ENCODE measurements at places on chromosomes 5 and 9.

GRCh38 chr9:4788703-4789102 lies 4.0 kb upstream of the RCL1 start:
- no peak for DNase-seq

DNA sequence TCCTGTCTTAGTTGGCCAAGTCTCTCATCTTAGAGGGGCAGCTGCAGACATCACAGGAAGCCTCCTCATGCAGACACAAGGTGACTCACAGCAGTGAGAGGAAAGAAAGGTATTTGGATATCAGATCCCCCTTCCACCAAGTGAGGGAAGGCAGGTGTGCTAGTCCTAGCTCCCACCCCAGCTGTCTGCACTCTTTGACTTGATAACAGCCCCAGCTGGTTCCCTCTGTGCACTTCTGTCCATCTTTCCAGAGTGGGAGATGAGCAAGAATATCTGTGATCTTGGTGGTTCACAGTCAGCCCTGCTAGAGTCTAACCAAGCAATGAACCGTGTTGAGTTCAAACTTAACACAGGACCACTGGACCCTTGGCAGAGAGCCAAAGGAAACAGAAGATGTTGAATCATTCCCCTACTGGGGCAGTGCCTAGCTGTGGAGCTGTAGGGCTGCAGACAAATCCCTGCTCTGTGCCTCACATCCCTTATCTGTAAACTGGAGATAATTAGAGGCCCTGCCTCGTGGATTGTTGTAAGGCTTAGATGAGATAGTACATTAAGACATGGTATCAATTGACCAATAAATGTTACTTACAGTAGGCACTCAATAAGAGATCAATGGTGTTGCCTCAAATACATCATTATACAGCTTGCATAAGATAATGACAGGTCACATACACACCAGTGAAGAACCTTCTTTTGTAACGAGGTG lies 39.1 kb downstream of the SH3RF2 start:
- DNase-seq, result no peak

DNA sequence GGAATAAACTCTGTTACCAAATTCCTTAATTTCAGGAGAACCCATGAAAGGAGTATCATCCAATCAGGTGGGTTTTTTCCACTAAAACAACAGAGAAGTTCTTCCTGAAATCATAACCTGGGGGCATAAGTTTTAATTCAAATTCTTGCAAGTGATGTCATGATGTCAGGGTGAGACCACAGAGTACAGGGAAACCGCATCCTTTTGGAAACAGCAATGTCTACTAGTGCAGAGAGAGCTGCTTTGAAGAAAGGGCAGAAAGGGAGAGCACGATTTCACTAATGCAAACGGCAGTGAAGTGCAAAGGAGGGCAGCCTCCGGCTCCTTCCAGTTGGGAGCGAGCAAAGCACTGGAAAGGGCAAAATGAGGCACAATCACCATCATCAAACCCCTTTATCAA lies 20.6 kb upstream of the CMBL start:
- DNase-seq, result no peak

GRCh38 chr5:111901296-111901695 lies 144.3 kb upstream of the NREP start:
- no peak for DNase-seq

GRCh38 chr5:111143910-111144309 lies 51.8 kb downstream of the WDR36 start:
- DNase-seq, result no peak

GRCh38 chr9:38004809-38005560 lies 64.0 kb downstream of the SHB start:
- DNase-seq, result no peak

GRCh38 chr9:3909966-3910650 lies 384.3 kb upstream of the RFX3 start:
- no peak for DNase-seq

- no peak for DNase-seq
These were observed 122.4 kb downstream of the TRIO start for GRCh38 chr5:14265570-14265969.

GRCh38 chr9:3608011-3608410 lies 82.2 kb upstream of the RFX3 start:
- no peak for DNase-seq

- no peak for DNase-seq
These were observed 979.6 kb downstream of the DTWD2 start for GRCh38 chr5:118008779-118009178.

GRCh38 chr9:33248606-33249005 lies 8.6 kb downstream of the SPINK4 start:
- no peak for DNase-seq

GRCh38 chr5:145854651-145855258 lies 18.1 kb downstream of the GRXCR2 start:
- no peak for DNase-seq

Measured in NCI-H2081 treated with DMSO at 0.1 percent for 48 hours (cell line).